ENCODE measurements at places on chromosomes 16 and 17. TPM values are rescaled to one million over a fixed set of nuclear protein-coding genes. Genes with fewer than 3 reads are reported as not detected.

DNA sequence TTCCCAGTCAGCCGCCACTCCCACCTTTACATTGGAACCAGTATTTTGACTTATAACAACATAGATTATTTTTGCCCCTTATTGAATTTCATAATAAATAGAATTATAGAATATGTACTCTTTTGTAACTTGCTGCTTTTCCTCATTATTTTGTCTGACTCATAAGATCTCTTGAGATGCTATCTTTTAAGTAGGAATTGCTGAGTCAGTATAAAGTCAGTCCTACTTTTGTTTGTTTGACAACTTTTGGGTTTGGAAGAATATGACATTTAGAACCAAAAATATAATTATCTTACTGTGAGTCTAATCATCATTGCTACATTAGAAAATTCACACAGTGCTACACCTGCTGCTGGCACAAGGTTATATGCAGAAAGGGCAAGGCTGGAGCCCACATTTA, 69.7 kb downstream of the STXBP4 start:
- no peak for DNase-seq

Gene CEMP1
- total RNA-seq = not detected

GRCh38 chr16:2586901-2587480, 49.2 kb downstream of the PDPK1 start:
- peak; percentile 7 for DNase-seq

GRCh38 chr16:8372141-8372540, 218.2 kb downstream of the TMEM114 start:
- no peak for DNase-seq

Gene ICAM2
- 33.0 TPM for total RNA-seq

GRCh38 chr17:61397086-61397842, 2.4 kb upstream of the TBX2 start:
- DNase-seq = no peak
